ENCODE measurements at places on chromosomes 7 and 10.

- DNase-seq, result no peak
These were observed 10.1 kb downstream of the ATXN7L1 start for GRCh38 chr7:105866102-105866801.

DNA sequence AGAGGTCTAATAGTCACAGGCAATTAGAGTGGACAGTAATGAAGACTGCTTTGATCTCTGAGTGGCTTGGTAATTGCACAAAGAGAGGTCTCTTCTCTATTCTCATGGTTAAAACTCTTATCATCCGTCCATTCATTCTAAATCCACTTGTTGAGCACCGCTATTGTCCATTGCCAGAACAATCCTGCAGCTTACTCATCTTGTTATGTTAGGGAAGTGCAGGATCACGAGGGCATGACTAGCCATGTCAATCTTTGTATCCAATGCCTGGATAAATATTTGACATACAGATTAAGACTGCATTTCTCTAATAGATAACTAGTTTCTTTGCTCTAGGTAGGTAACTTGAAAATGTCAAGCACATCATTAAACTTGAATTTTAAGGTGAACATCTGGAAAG is 14.9 kb downstream of the SFTPD start:
- DNase-seq, result no peak

GRCh38 chr7:88015309-88015708 is 81.3 kb downstream of the ADAM22 start:
- no peak for DNase-seq

DNA sequence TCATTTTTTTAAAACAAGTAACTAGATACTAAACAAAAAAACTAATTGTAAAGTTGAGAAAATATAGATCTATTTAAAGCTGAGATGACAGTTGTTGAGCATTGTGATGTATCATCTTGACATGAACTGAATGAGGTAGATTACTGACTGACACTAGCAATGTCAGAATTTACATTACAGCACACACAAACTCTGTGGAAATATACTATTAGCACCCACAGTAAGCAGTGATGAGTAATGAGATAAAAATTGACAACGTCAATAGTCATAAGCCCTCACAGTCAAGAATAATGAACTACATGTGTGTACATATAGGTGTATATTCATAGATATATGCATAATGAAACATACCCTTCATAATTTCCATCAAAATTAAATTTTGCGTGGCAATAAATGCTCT is 368.4 kb downstream of the TFEC start:
- DNase-seq, result no peak

DNA sequence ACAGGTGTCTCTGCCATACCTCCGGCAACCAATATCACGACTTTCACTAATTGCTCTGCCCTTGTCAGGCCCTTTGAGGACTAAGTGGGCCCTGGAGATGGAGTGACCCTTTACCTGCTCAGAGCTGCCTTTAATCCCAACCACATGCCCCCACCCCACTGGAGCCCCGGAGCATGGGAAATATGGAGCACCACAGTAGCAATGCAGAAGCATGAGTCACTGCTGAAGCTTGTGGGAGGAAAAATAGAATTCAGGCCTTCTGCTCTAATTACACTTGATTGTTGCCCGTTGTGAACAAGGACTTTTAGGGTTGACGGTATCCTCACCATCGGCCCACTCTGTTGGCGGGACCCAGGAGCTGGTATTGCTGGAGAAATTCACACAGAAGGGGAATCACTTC is 52.5 kb upstream of the FRMD4A start:
- peak; percentile 50 for DNase-seq

DNA sequence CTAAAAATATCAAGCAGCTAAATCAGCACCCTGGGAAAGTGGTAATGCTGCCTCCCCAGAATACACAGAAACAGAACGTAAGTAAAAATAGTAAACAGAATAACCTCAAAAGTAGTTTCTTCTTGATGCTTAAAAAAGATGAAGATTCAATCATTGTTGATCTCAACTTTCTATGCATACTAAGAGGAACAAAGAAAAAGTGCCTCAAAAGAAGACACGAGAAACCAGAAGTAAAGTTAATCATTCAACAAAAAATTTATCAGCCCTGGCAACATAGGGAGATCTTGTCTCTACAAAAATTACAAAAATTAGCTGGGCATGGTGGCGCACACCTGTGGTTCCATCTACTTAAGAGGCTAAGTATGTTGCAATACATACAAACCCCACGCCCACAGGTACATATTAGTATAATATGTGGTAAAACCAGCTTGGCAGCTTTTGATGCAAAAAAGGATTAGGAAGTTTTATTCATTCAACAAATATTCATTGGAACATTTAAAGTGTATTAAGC is 153.7 kb downstream of the NRBF2 start:
- no peak for DNase-seq

- peak; percentile 2 for DNase-seq
These were observed 1106.2 kb downstream of the NRG3 start for GRCh38 chr10:82981137-82981723.

- no peak for DNase-seq
These were observed 18.5 kb upstream of the PLEKHS1 start for GRCh38 chr10:113732966-113733365.

DNA sequence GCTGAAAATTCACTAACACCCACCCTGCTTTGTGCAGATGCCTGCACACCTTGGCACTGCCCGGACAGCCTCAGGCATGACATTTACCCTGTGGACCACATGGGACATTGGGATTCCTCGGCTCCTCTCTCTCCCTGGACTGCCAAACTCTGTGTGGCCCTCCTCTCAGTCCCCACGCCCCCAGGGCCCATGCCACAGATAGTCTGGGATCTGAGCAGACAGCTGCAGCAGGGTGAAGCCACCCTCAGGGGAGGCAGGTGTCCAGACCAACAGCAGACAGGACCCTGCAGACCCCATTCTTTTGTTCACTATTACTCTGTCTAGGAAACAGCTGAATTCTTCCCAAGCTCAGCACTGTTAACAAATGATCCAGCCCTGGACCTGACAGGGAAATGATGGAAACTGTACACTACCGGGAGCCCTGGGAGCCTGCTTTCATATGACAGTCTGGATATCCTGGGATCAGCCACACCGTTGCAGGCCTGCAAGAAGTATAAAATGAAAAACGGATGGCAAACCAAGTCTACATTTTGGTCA is 83.4 kb downstream of the VOPP1 start:
- DNase-seq, result no peak

DNA sequence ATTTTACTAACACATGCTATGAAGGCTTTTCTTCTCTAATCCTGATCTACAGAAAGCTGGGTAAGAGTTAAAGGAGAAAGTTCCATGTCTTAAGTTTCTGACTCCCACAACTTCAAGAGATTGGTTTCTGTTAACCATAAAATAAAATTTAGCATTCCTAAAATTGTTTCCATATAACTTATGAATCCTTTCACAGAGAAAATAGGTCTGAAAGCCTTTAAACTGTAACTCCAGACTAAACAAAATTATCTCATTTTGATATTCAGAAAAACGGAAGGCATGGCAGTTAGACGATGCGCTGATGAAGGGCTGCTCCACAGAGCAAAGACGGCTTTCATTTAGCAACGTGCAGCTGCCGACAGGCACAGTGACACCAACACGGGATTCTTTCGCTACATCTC is 133.3 kb downstream of the SLC25A13 start:
- DNase-seq, result no peak

- no peak for DNase-seq
These were observed 49.4 kb downstream of the CAV1 start for GRCh38 chr7:116574025-116574822.

- peak; percentile 13 for DNase-seq
These were observed 64.5 kb downstream of the MCMBP start for GRCh38 chr10:119807960-119808697.

GRCh38 chr10:77034240-77034639 is 603.4 kb downstream of the KCNMA1 start:
- no peak for DNase-seq

- DNase-seq, result no peak
These were observed 137.7 kb downstream of the PTPRN2 start for GRCh38 chr7:158449942-158450341.

GRCh38 chr7:128135159-128135514 is 103.9 kb upstream of the LRRC4 start:
- DNase-seq, result no peak

DNA sequence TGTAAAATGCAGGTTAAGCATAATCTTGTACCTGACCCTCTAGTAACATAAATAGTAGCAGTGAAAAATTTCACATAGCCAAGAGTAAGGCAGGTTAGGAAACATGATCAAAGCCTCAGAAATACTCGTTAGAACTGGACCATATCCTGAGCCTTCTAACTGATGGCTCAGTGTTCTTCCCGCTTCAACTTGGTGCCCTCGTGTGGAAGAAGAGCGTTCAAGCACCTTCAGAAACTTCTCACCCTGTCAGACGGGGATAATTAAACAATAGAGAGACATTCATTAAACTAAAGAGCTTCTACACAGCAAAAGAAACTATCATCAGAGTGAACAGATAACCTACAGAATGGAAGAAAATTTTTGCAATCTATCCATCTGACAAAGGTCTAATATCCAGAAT is 124.5 kb downstream of the MYOF start:
- DNase-seq, result peak; percentile 57

DNA sequence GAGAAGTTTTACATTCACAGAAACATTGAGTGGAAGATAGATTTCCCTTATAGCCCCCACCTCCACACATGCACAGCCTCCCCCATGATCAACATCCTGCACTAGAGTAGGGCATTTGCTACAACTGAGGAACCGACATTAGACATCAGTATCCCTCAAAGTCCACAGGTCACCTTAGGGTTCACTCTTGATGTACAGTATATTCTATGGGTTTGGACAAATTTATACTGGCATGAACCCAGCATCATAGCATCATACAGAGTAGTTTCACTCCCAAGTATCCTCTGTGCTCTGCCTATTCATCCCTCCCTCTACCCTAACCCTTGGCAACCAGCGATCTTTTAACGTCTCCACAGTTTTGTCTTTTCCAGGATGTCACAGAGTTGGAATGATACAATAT is 64.4 kb downstream of the VSTM4 start:
- no peak for DNase-seq

GRCh38 chr10:75203724-75204123 is 6.9 kb upstream of the VDAC2 start:
- no peak for DNase-seq

DNA sequence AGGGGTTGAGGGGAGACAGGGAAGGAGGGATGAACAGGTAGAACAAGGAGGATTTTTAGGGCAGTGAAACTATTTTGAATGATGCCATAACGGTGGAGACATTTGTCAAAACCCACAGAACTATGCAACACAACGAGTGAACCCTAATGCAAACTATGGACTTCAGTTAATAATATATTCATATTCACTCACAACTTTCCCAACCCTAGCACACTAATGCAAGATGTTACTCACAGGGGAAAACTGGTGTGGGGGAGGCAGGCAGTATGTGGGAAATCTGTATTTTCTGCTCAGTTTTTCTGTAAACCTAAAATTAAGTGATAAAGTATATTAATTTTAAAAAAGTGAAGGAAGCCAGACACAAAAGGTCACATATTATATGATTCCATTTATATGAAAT is 17.3 kb downstream of the GNA12 start:
- DNase-seq, result no peak

GRCh38 chr10:98257198-98257597 is 10.8 kb downstream of the LOXL4 start:
- DNase-seq, result no peak

DNA sequence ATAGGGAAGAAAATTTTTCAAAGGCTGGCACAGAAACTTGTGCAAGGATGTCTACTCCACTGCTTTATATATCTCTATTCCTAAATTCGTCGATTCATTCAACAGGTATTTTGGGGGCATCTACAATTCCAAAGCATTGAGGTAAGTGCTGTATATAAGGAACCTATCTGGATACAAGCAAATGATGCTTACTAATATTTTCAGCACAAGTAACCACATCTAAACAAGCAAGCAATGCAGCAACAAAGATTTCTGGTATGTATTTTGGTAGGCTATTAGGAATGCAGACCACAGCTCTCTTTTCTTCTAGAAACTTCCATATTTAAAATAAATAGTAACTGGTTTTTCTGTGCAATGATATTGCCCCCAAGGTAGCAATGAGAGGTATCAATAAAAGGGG is 183.9 kb downstream of the SGMS1 start:
- peak; percentile 16 for DNase-seq

- no peak for DNase-seq
These were observed 104.1 kb upstream of the GSDME start for GRCh38 chr7:24861336-24861735.

Measured in cardiac fibroblast (primary cell).